Stimulated activated CD4-positive, alpha-beta T cell treated with anti-CD3 and anti-CD28 coated beads, TNF-alpha, amount 100 ng/mL, for 4 hours (primary cell): ENCODE measurements at places on chromosomes 3 and 15.

DNA sequence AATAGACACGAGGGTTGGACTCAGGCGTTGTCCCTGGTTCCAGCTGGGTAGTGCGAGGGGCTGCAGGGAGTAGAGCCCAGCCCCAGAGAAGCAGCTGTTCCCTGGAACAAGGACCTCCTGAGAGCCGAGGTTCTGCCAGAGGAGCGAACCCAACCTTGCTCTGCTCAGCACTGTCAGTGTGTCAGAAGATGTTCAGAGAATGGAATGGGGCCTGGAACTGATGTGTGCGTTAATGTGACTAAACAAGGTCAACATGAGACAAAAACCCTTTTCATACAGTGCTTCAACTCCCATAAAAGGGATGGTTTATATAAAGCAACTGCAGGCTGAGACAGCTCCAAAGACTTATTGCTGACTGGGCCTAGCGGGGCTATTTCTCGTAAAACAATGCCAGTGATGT, 35.5 kb upstream of the HACD2 start:
- no peak for DNase-seq

DNA sequence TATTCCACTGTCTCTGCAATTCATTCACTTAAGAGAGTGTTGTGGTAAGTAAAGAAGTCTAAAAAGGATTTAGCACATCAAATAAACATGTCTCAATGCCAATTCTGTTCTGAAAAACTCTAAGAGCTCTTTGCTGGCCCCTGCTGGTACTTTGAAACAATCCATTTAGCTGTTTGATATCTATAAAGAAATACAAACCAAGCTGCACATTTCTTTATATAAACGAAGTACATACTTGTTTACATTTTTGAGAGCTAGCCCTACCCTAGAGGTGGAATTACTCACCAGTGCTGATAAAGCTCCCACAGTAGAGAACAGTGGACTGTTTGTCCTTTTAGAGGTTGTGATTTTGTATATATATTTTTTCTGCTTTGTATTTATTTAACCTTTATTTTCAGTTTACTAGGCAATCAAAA, 75.5 kb downstream of the NEDD4 start:
- DNase-seq = no peak

- no peak for DNase-seq
Measured at GRCh38 chr3:192481638-192482037, 245.7 kb downstream of the FGF12 start.

DNA sequence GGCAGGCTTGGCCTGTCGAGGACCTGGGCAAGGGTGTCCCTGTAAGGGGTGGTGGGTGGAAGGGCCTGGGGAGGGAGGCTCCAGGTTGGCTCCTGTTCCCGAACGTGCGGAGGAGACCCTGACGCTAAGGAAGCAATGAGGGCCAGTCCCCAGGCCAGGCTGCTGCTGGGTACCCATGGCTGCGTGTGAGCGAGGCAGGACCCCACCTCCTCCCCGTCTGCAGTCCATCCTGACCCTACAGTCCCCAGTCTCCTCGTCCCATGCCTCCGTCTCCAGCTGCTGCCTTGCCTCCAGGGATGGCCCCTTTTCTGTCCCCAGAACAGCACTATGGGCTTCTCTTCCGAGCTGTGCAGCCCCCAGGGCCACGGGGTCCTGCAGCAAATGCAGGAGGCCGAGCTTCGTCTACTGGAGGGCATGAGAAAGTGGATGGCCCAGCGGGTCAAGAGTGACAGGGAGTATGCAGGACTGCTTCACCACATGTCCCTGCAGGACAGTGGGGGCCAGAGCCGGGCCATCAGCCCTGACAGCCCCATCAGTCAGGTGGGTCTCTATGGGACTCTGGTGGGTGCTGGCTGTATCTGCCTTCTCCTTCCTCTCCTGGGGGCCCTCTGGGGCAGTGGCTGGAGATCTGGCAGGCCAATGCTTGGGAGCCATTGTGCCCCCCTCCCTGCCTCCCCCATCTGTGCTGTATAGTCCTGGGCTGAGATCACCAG, 571 bp downstream of the FES start:
- no peak for DNase-seq

- DNase-seq = no peak
Measured at GRCh38 chr3:155963570-155963969, 93.1 kb downstream of the GMPS start.

DNA sequence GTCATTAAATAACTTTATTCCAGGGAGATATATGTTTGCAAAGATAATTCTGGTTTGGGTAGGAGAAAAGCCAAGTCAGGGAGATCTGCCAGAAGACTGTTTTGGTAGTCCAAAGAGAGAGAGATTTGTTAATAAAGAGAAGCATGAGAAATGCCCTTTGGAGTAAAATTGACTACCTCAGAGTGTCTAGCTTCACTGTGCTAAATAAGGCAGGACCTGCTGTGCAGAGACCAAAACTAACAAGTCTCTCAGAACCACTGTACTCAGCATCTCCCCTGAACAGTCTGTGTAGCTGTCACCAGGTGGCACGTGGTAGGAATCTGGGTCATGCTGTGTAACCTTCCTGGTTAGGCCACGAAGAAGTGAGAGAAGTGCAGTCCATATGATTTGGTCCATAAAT, 31.6 kb upstream of the SLC35G2 start:
- DNase-seq = peak; percentile 1

DNA sequence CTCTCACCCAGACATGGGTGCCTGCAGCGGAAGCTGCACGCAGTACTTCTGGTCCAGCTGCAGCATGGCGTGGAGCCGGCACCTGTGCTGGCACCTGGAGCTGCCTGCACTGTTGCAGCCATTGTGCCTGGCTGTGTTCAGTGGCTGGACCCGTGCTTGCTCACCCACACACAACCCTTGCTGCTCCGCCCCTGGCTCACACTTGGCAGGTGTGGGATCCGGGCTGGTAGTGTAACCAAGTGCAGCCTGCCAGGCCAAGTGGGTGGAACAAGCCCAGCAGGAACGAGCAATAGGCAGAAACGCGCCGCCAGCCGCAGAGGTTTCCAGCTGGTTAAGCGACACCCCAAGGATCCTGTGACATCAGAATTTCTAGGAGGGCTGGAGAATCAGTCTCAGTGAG, 11.2 kb upstream of the SCAPER start:
- no peak for DNase-seq

- no peak for DNase-seq
Measured at GRCh38 chr15:44501768-44502366, 35.1 kb upstream of the EIF3J start.

DNA sequence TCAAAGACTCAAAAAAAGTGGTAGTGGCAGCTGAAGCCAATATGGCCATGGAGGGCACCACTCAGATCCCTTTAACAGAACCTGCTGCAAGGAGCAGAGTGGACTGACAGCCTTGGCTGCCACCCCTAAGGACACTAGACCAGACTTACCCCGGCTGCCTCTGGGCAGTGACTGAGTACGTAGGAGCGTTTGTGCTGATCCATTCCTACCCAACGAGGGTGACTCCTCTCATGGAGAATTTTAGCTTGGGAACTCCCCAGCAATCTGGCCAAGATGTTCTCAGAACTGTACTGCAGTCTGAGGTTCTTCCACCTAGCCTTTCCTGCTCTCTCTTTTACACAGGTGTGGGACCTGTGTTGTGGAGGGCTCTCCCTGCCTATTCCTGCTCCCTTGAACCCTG, 22.1 kb downstream of the CLEC3B start:
- no peak for DNase-seq
